ENCODE measurements at places on chromosomes 1 and 21.
A peak's percentile ranks its signal among the peaks of the same experiment; 100 is the strongest.

DNA sequence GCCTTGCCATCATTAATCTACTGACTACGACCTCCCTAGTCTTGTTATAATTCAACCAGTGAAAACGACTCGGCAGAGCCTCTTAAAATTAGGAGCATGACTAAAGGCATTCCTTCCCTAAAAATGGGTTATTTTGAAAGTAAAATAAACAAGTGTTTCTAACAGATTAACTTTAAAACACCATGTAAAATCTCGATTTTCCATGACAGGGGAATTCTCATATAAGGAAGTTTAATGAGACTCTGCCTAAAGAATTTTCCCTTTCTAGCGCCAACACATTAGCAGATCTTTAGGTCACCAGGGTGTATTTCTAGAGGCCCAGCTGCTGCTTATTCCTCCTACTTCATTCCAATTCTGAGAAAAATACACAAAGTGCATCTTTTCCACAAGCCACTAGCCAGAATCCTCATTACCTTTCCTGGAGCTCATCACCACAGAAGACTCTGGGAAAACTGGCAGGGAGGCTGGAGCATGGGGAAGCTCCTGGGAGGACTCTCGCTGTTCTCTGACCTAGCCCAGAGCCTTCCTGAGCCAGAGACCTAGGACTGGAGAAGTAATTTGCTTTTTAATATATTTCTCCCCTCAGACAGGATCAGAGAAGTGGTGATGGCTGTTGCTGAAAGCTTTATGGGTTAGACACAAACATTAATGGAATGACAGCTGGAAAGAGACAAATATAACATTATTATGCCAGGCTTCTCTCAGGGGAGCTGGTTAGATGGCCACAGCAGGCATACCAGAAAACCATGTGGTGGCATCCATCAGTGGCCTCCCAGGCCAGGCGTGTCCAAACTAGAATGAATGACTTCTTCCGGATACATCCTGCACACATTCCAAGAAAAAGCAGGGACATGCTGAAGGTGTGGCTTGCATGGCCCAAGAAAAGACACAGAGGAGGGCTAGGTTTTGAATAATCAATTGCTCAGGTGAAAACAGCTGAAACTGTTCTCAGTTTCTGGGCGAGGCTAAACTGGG, 63.6 kb upstream of the CTTNBP2NL start:
- DNase-seq: no peak

GRCh38 chr1:169604781-169605560, 18.7 kb upstream of the F5 start:
- DNase-seq: no peak

DNA sequence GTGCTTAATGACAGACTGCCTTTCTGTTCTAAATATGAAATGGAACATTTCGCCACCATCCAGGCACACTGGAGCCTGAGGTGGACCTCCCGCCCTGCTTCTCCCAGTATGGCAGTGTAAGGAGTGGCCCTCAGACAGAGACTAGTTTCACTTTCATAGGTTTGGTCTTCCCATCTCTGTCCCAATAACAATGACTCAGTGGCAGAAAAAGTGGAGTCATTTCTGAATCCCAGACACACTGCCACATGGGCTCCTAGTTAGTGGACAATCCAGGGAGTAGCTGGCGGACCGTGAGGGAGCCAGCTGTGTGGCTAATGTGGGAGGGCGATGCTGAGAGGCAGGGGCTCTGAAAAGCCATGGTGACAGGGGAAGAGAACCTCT, 95.6 kb upstream of the TSPAN2 start:
- DNase-seq: no peak

GRCh38 chr1:229162825-229163515, 107.9 kb upstream of the RAB4A start:
- DNase-seq: no peak

- no peak for DNase-seq
Measured at GRCh38 chr1:152084853-152085252, 4.0 kb downstream of the TCHHL1 start.

DNA sequence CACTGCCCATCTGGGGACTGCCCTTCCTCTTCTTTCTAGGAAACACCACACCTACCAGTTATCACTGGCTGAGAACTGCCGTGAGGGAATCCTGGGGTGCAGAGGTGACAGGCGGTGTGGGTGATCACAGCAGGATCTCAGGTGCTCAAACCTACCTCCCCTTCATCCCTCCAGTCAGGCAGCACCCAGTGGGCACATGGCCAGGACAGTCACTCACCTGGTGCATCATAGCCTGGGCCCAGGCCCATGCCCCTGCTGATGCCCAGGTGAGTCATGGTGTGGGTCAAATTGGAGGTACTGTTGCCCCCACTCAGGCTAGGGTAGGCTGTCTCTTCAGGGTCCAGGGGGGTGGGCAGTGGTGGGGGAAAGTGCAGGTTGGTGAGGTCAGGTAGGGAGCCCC, 5.3 kb upstream of the DENND4B start:
- no peak for DNase-seq

GRCh38 chr1:1891349-1892078, 627 bp upstream of the GNB1 start:
- no peak for DNase-seq

DNA sequence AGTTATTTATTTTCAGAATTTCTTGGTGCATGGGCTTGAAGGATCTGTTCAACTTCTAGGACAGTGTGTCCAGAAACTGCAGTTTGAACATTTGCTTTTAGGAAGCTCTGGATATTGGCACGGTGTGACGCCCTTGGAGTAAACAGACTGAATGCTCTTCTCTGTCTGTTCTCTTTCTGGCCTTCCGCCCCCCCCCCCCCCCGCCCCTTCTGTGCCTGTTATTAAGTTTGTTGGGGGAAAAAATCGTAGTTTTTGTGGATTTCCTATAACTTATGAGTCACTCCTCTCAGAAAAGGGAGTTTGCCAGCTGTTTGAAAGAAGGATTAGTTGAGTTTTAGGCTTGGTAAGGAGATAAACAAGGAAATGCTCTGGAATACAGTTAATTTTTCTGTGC, 1.2 kb downstream of the KCTD3 start:
- DNase-seq: no peak

- no peak for DNase-seq
Measured at GRCh38 chr1:56330391-56331026, 248.9 kb downstream of the PLPP3 start.

GRCh38 chr1:235809688-235810397, 56.9 kb downstream of the LYST start:
- DNase-seq: no peak

DNA sequence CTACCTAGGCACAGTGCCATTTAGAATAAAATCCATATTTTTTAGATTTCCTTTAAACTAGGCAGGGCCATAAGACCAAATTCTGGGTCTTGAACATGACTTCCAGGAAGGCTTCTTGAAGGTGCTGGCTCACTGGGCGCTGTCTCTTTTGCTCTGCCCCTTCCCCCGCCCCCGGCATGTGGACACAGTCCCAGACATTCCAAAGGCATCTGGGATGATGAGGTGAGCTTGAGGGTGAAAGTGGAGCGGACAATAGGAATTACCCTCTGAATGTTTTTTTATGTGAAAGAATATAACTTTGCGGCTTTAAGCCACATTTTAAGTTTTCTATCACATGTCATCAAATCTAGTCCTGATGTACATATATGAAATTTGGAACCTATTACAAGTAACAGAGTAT, 29.4 kb downstream of the RWDD3 start:
- no peak for DNase-seq

DNA sequence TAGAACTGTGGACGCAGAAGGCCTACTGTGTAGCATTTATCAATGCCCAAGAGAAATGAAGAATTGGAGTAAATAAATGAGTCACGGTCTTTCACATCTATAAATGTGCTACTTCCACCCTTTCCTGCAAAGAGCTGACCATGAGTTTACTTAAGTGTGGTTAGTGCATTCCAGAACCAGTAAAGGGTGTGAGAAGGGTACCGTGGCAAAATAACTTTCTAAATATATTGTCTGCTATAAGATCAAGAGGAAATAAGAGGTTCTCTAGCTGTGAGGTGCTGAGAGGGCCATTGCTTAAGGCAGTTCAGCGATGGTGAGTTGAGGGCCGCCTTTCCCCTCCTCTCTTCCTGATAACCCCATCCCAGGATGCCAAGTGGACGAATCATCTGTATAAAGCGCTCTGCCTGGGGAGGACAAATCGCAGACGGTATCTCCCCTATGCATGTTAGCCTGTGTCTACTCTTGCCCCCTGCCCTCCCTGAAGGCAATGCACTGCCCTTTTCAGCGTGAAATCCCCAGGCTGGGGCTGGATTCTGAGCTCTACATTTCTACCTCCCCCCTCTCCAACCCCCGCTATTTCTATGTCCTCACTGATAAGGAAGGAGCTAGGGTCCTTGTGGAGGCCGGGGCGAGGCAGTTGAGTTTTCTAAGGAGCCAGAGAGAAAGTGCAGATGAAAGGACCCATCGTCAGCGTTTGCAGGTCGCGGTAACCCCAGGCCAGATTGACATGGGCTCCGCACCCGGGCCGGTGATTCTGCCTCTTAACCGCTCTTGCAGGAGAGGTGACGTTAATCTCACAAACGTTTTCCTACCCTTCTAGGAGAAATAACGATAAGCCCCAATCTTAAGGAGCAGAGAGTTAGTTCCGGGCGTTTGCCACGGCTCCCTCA, 1.5 kb upstream of the NCAM2 start:
- DNase-seq: no peak

DNA sequence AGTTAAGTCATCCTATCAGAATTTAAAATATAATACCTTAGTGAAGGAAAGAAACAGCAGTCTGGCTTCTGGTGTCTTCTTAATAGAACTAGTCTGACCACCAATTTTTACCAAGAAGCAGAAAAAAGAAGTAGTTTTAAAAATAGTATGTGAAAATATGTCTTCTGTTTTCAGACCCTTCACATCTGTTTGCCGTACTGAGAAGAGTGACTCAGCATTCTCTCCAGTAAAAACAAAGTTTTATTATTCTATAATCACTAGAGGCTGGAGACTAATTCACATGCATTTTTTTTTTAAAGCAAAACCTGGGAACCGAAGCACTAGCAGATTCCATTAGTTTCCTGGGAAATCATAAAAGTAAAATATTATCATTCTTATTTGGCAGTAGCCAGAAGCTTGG, 163.8 kb downstream of the COL24A1 start:
- DNase-seq: peak; percentile 74

DNA sequence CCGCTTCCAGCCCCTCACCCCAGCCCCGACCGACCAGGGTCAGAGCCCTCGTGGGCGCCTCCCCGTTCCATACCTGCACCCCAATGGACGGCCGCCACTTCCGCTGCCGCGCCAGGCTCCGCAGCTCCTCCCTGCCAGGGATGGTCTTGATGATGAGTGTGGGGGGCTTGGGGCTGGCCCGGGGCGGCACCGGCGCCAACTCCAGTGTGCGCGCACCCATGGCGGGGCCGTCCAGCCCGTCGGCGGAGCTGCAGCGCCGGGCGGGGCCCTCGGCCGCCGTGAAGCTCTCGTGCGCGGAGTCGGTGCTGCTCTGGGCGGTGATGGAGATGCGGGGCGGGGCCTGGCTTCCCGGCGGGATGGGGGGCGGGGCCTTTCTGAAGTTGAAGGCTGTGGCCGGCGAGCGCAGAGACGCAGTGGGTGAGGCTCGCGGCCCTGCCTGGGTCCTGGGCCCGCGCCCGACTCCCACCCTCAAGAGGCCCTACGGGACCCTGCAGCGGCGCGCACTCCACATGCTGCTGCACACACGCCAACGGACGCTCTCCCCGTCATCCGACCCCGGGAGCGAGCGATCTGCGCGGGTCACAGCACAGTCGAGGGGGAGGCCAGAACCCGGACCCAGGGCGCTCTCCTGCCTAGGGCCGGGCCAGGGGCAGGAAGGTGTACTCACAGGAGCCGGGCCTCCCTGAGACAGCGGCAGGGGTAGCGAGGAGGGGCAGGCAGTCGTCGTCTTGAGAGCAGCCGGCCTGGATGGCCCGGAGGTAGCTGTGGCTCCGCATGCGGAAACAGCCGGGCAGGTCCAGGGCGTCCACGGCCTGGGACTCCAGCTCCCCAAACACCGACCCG, 26.1 kb upstream of the SMIM12 start:
- no peak for DNase-seq

- DNase-seq: no peak
Measured at GRCh38 chr1:11413986-11414391, 65.0 kb upstream of the DISP3 start.

DNA sequence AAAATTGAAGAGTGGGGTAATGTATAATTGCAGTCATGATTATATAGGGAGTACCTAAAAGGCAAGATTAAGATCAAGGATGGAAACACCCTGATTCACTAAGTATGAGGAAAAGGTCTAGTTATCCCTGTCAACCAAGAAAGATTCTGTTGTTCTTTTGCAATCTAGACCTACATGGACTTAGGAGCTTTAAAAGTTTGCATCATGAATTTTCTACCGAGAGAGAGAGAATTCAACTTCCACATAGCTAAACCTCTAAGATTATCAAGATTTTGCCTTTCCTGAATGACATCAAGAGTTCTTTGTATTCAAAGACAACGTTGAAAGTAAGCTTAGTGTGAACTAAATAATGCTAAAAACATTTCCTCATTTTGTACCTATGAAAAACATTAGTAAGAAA, 78.8 kb upstream of the RBM34 start:
- DNase-seq: no peak

DNA sequence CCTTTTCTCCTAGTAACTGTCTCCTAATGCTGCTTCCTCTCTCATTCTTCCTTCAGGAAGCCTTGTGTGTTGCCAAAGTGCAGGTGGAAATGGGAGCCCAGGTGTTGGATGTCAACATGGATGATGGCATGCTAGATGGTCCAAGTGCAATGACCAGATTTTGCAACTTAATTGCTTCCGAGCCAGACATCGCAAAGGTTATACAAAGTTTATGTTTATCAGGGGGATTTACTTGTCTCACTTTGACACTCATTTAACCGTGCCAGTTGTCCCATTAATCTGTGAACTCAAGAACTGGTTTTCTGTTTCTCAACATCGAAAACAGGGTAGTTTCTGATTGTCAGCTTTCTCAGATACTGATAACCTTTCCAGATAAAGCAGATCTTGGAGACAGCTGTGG, 40.4 kb downstream of the MTR start:
- no peak for DNase-seq

DNA sequence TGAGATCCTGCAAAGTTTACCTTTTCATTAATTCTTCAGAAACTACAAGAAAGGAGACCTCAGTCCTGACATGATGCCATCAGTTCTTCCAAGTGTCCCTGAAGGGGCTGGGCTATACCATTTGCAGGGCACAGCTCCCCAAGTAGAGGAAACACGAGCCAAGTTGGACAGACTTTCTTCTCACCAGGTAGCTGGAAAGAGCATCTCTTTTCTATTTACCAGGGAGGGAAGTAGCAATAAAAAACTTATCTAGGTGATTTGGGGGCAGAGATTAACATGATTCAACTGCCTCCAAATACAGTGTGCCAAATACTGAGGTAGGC, 103.9 kb upstream of the KCND3 start:
- no peak for DNase-seq

- no peak for DNase-seq
Measured at GRCh38 chr1:162228586-162228985, 148.1 kb downstream of the SPATA46 start.

Measured in BJ (cell line).